ENCODE measurements at places on chromosomes 1 and 21. TPM values are rescaled to one million over a fixed set of nuclear protein-coding genes. Genes with fewer than 3 reads are reported as not detected.

The KDF1 gene
- 30.4 TPM for polyA plus RNA-seq

The ATP1A2 gene
- 1.9 TPM for polyA plus RNA-seq

The MOV10 gene
- 144 TPM for polyA plus RNA-seq

The PRR9 gene
- not detected for polyA plus RNA-seq

DNA sequence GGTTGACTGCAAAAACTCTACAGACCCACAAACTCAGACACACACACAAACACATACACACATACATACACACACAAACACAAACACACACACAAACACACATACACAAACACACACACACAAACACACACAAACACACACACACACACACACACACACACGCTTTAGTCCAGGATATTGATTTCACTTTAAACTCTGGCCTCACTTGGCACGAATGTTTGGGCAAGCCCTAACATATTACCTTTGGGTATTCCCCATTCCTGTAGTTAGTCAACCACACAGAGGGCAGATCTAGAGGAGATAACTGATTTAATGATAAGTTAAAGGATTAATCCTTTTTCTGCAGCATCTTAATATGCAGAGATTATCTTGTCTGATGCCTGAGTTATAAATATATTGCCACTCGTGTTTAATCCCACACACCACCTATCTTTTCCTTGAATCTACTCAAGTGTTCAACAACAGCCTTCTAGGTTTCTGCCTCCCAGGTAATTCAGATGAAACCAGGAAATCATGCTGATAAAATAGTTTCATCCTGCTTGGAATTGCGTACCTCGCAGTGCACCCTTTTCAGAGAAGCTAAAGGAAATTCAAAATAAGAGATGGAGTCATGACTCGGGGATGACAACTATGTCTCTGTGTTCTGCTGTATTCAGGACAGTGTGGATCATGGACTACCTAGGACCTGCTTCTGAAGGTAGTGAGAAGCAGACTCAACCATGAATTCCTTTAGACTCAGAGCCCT is 14.5 kb upstream of the RUNX1 start:
- no peak overlapping the region for H3K27ac ChIP-seq
- H3K27me3 ChIP-seq = no peaks in the 10 kb centered on the region
- H3K36me3 ChIP-seq = no peaks in the 10 kb centered on the region
- H3K4me1 ChIP-seq = no peaks in the 10 kb centered on the region

DNA sequence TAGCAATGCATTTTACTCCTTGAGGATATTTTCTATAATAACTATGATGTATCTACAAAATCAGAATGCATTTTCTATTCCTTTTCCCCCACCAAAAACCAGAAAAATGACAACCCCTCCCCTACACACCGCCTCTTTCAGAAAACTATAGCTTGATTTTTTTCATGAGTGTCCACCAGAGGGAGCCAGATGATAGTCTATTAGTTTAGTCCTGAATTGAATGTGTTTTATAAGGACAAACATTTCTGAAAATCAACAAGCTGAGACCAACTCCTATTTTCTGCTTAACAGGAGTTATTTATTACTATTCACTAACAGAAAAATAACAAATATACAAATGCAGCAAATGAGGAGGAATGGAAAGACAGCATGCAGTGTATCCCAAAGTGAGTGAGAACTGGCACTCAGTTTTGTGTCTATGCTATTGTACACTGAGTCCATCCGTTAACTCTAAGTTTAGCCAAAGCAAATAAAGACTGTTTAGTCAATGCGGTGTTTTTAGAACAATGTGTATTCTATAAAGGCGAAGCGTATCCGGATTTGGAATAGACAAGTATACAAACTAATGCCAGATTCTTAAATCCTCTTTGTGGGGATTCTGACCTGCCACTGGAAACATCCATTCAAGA is 182.6 kb downstream of the VAV3 start:
- no peak overlapping the region for H3K4me3 ChIP-seq
- no peak overlapping the region for H3K27ac ChIP-seq
- peak; percentile 72 for DNase-seq

GRCh38 chr21:42818328-42818749 is 61.0 kb downstream of the WDR4 start:
- no peak overlapping the region for H3K27ac ChIP-seq
- no peaks in the 10 kb centered on the region for H3K36me3 ChIP-seq
- DNase-seq = peak; percentile 71
- H3K27me3 ChIP-seq = no peaks in the 10 kb centered on the region
- no peak overlapping the region for H3K4me3 ChIP-seq

GRCh38 chr1:225940385-225941151 is 452 bp downstream of the LEFTY2 start:
- H3K4me1 ChIP-seq = peaks cover 3% of the 10 kb centered on the region
- H3K36me3 ChIP-seq = no peaks in the 10 kb centered on the region
- no peak for DNase-seq
- H3K4me3 ChIP-seq = no peak overlapping the region
- peaks cover 4% of the 10 kb centered on the region for H3K27me3 ChIP-seq

DNA sequence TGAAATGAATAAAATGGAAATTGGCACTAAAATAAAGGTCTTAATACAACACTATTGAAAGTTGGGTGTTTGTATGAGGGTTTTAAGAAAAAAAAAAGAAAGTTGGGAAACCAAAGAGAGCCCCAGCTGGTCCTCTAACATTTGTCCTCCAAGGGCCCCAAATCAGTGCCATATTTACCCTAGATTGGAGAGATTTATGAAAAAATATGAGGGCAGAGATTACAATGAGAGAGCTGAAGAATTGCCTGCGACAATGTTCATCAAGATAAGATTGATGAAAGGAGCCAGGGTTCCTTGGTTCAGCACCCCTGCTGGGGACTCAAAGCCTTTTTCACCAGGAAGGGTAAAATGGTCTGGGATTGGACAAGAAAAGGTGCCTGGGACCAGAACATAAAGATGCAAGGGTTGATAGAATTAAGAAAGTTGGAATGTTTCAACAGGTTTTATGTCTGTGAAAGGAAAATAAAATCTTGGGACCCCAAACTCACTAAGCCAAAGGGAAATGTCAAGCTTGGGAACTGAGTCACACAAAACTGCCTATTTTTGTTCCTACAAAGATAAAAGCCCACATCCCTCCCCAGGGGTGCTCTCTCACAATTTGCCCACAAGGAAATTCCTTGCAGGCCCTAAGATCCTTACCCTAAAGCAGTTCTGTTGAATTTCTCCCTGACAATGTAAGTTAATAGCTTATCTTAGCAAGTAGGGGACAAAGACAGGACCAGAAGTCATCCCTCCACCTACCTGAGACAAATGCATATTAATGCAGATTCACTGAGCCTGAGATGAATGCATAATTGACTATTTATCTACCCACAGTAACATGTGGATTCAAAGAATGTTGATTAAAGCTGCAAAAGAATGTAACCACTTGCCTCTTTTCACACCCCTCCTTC is 26.8 kb downstream of the CBR1 start:
- H3K27ac ChIP-seq = no peak overlapping the region
- no peaks in the 10 kb centered on the region for H3K4me1 ChIP-seq
- no peaks in the 10 kb centered on the region for H3K27me3 ChIP-seq

DNA sequence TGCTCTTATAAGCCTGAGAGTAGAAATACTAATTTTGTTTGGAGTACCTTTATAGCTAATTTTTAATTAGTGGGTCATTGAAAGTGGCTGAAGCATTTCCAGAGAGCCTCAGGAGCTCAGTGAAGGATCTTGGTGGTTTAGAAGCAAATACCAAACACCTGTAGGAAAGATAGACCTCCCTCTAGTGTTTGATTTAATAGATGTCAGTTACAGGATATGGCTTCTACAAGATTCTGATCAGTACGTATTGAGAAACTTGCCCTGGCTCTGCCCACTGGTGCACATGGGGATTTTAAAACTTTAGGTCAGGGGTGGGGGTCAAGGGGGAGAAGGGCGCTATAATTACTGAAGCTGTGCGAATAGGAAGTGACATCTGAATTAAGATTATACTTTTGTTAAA is 122.2 kb downstream of the POU2F1 start:
- H3K27me3 ChIP-seq = no peaks in the 10 kb centered on the region
- peaks cover 7% of the 10 kb centered on the region for H3K36me3 ChIP-seq
- DNase-seq = peak; percentile 58
- no peaks in the 10 kb centered on the region for H3K4me1 ChIP-seq
- H3K27ac ChIP-seq = no peak overlapping the region
- H3K4me3 ChIP-seq = no peak overlapping the region

DNA sequence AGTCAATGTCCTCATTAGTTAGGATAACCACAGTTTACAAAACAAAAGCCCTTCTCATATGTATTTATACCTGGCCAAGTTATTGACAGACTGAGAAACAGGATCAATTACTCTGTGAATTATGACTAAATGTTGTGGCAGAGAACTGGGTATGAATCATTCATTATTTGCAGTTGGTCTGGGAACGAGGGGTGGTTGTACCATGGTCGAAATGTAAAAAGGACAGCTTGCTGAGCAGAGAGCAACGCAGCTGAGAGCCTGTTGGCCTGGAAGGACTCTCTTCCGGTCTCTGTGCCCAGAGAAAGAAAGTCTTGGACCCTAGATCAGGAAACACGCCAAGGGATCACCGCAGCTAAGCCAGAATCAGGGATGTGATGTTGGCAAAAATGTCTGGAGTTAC is 169.6 kb downstream of the DISC1 start:
- H3K27ac ChIP-seq = no peak overlapping the region
- H3K4me3 ChIP-seq = no peak overlapping the region
- no peaks in the 10 kb centered on the region for H3K4me1 ChIP-seq
- H3K27me3 ChIP-seq = no peaks in the 10 kb centered on the region
- no peaks in the 10 kb centered on the region for H3K36me3 ChIP-seq
- no peak for DNase-seq

DNA sequence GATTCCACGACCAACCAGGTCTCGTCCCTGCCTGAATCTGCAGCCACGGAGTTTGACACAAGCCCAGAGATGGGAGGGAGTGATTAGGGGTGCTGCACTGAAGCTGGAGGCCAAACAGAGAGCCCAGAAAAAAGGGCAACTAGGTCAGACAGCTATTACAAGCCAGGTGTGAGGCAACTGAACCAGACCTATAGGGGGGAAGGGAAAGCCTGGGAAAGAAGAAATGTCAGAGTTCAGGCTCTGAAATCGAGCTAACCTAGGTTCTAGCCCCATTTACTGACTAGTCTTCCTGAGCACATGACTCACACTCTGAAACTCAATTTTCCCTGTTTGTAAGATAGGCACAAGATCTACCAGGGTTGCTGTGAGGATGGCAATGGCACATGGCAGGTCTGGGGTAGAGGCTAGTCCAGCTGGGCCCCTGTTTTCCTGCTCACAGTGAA is 1.7 kb downstream of the DHCR24 start:
- H3K4me1 ChIP-seq = peaks cover 13% of the 10 kb centered on the region
- H3K4me3 ChIP-seq = no peak overlapping the region
- no peak for DNase-seq
- peaks cover 15% of the 10 kb centered on the region for H3K36me3 ChIP-seq
- no peak overlapping the region for H3K27ac ChIP-seq
- no peaks in the 10 kb centered on the region for H3K27me3 ChIP-seq
